ENCODE measurements at places on chromosomes 4 and X. TPM values are rescaled to one million over a fixed set of nuclear protein-coding genes. Genes with fewer than 3 reads are reported as not detected.

OCIAD1 gene
- 176 TPM for total RNA-seq

NUDT10 gene
- 14.2 TPM for total RNA-seq

GPRASP1 gene
- total RNA-seq = 8.9 TPM

DNA sequence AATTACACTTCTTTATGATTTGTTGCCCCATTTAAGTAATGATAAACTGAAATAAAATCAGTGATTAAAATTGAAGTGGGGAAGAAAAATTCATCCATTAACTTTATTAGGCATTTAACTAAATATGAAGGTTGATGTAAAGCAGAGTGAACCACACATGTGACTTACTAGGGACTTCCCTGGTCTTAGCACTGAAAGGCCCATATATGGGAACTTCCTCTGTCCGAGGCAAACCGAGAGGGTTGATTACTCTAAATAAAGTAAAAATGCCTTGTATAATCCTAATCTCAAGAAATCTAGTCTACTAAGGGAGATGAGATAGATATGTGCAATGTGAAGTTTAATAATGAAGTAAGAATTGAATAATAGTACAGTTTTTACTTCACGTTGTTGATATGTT lies 403.9 kb upstream of the RPS6KA3 start:
- H3K4me1 ChIP-seq = no peaks in the 10 kb centered on the region
- no peak overlapping the region for H3K4me3 ChIP-seq
- no peak for DNase-seq
- H3K27ac ChIP-seq = no peak overlapping the region

- H3K4me3 ChIP-seq = no peak overlapping the region
- no peak for DNase-seq
- H3K36me3 ChIP-seq = no peaks in the 10 kb centered on the region
- H3K27me3 ChIP-seq = no peaks in the 10 kb centered on the region
- no peaks in the 10 kb centered on the region for H3K4me1 ChIP-seq
These were observed 68.2 kb upstream of the TAPT1 start for GRCh38 chr4:16294455-16294854.

DNA sequence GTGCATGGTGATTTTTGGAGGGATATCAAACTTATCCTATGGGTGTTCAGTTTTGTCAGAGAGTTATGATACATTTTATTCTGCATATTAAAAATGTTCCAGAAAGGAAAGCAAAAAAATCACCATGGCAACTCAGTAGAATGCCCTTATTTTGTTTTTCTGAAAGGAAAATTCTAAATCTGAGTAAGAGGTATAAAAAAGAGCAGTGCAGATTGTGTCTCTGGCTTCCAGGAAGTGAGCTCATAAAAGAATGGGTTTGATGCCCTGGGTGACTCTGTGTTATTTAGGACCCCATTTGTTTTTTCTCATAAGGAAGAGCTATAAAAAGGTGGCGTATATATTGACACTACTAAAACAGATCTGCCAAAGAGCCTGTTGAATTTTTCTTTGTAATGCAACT lies 128.8 kb downstream of the UCHL1 start:
- no peaks in the 10 kb centered on the region for H3K27me3 ChIP-seq
- no peak overlapping the region for H3K4me3 ChIP-seq
- H3K27ac ChIP-seq = no peak overlapping the region
- DNase-seq = no peak

- H3K27ac ChIP-seq = no peak overlapping the region
- H3K27me3 ChIP-seq = no peaks in the 10 kb centered on the region
- H3K4me3 ChIP-seq = no peak overlapping the region
- no peaks in the 10 kb centered on the region for H3K36me3 ChIP-seq
- no peak for DNase-seq
These were observed 135.7 kb downstream of the CNKSR2 start for GRCh38 chrX:21509912-21510311.

DNA sequence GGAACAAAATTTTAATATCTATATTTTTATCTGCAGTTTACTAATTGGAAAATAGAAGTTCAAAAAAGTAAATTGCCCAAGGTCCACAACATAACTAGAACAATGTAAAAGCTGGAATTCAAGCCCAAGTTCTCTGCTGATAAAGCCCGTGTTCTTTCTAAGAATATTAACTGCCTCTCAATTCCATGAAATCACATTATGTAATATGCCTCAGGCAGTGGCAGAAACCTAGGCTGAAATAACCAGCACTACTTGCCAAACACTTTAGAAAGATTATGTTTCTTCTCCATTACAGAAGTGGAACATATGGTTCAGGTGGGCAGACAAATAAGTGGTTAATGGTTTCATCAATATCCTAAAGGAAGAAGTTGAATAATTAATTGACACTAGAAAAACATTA lies 56.7 kb upstream of the ADGRL3 start:
- no peaks in the 10 kb centered on the region for H3K4me1 ChIP-seq
- H3K4me3 ChIP-seq = no peak overlapping the region
- no peak overlapping the region for H3K27ac ChIP-seq
- DNase-seq = no peak
- no peaks in the 10 kb centered on the region for H3K36me3 ChIP-seq

GRCh38 chr4:153655928-153656327 lies 28.2 kb upstream of the TLR2 start:
- no peaks in the 10 kb centered on the region for H3K4me1 ChIP-seq
- no peaks in the 10 kb centered on the region for H3K27me3 ChIP-seq
- H3K4me3 ChIP-seq = no peak overlapping the region
- H3K36me3 ChIP-seq = no peaks in the 10 kb centered on the region
- no peak overlapping the region for H3K27ac ChIP-seq

DNA sequence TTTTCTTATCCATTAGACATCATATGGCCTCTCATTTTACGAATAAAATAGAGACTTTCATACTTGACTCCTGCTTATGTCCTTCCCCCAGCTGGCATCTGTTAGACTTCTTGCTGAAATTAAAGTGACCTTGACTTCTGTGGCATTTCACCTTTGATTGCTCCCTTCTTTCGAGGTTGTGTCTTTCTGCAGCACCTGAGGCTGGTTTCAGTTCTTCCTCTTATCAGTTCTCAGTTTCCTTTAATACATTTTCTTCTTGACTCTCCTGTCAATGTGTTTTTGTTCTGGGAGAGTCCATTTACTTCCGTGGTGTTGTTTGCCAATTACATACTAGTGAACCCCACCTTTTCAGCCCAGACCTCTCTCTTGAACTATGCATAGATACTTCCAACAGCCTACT lies 81.6 kb downstream of the RBPJ start:
- no peaks in the 10 kb centered on the region for H3K4me1 ChIP-seq
- H3K27ac ChIP-seq = no peak overlapping the region
- DNase-seq = no peak
- no peaks in the 10 kb centered on the region for H3K27me3 ChIP-seq

GRCh38 chr4:13647031-13647430 lies 19.5 kb upstream of the BOD1L1 start:
- no peaks in the 10 kb centered on the region for H3K4me1 ChIP-seq
- DNase-seq = no peak
- H3K27me3 ChIP-seq = no peaks in the 10 kb centered on the region
- no peak overlapping the region for H3K27ac ChIP-seq
- no peak overlapping the region for H3K4me3 ChIP-seq

GRCh38 chrX:42102586-42103282 lies 179.4 kb upstream of the CASK start:
- no peak for DNase-seq
- H3K4me1 ChIP-seq = no peaks in the 10 kb centered on the region

- H3K27me3 ChIP-seq = no peaks in the 10 kb centered on the region
- no peak overlapping the region for H3K27ac ChIP-seq
- no peaks in the 10 kb centered on the region for H3K4me1 ChIP-seq
- DNase-seq = no peak
These were observed 221.2 kb downstream of the SPRY1 start for GRCh38 chr4:123617791-123618190.

GRCh38 chr4:7435471-7436061 lies 836 bp upstream of the PSAPL1 start:
- no peaks in the 10 kb centered on the region for H3K4me1 ChIP-seq
- DNase-seq = no peak
- H3K27me3 ChIP-seq = no peaks in the 10 kb centered on the region
- H3K4me3 ChIP-seq = no peak overlapping the region

DNA sequence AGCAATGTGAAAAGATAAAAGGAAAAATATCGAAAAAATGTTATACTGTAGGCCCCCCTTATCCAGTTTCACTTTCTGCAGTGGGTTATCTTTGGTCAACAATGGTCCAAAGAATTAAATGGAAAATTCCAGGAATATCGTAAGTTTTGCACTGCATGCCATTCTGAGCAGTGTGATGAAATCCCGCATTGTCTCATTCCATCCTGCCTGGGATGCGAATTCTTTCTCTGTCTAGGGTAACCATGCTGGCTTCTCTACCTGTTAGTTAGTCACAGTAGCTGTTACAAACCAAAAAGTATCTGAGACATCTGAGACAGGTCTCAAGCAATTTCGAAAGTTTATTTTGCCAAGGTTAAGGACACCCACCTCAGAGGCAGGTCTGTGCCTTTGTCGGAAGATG lies 170.3 kb downstream of the COX18 start:
- H3K27me3 ChIP-seq = no peaks in the 10 kb centered on the region
- H3K4me3 ChIP-seq = no peak overlapping the region
- no peak for DNase-seq
- H3K36me3 ChIP-seq = no peaks in the 10 kb centered on the region
- H3K27ac ChIP-seq = no peak overlapping the region
- H3K4me1 ChIP-seq = no peaks in the 10 kb centered on the region

- H3K27me3 ChIP-seq = no peaks in the 10 kb centered on the region
- DNase-seq = no peak
- no peaks in the 10 kb centered on the region for H3K4me1 ChIP-seq
- H3K27ac ChIP-seq = no peak overlapping the region
These were observed 140.9 kb downstream of the SHOX start for GRCh38 chrX:771536-771935.

DNA sequence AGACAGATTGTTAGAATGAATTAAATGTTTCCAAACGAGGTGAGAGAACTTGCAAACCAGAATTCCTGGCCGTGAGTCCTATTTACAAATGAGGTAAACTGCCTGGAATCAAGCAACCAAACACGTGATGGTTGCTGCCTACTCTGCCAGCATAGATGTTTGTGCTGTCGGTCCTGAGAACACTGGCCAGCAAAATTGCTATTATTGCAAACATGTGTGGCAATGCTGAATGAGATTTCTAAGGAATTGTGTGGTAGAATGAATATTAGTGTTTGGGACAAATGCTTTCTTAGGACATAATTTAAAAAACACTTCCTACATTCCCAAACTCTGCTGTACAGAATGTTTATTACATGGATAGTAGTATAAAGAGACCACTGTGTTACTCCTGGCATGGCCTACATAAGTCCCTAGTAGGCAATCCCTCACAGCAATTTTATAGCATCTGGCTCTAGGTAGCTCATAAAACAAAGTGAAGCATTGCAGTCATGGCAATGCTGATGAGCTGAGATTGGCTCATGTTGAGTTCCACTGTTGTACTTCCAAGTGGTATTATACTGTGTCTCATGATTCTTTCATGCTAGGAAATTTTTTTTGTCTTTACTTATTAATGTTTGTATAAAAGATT lies 605.2 kb upstream of the EPHA5 start:
- no peaks in the 10 kb centered on the region for H3K4me1 ChIP-seq
- no peak for DNase-seq
- H3K27ac ChIP-seq = no peak overlapping the region
- H3K4me3 ChIP-seq = no peak overlapping the region
- no peaks in the 10 kb centered on the region for H3K36me3 ChIP-seq

DNA sequence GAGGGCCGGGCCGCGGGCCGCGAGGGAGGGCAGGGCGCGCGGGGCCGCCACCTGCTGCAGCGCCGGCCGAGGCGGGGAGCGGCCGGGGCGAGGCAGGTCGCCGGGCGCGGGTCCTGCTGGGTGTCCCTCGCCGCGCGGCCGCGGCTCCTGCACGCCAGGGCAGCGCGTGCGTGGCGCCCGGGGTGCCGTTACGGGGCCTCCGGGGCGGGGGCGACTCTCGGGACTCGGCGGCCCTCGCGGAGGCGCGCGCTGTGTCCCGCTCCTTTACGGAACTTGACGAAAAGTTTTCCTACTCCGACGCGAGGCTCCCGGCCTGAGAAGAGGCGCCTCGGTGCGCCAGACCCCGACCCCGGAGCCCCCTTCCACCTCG lies 329 bp downstream of the TBC1D14 start:
- no peaks in the 10 kb centered on the region for H3K36me3 ChIP-seq
- no peaks in the 10 kb centered on the region for H3K27me3 ChIP-seq
- H3K4me1 ChIP-seq = peaks cover 11% of the 10 kb centered on the region
- peak overlapping the region; percentile 88 for H3K4me3 ChIP-seq
- peak overlapping the region; percentile 99 for H3K27ac ChIP-seq
